ENCODE measurements at places on chromosomes 7 and 10.

DNA sequence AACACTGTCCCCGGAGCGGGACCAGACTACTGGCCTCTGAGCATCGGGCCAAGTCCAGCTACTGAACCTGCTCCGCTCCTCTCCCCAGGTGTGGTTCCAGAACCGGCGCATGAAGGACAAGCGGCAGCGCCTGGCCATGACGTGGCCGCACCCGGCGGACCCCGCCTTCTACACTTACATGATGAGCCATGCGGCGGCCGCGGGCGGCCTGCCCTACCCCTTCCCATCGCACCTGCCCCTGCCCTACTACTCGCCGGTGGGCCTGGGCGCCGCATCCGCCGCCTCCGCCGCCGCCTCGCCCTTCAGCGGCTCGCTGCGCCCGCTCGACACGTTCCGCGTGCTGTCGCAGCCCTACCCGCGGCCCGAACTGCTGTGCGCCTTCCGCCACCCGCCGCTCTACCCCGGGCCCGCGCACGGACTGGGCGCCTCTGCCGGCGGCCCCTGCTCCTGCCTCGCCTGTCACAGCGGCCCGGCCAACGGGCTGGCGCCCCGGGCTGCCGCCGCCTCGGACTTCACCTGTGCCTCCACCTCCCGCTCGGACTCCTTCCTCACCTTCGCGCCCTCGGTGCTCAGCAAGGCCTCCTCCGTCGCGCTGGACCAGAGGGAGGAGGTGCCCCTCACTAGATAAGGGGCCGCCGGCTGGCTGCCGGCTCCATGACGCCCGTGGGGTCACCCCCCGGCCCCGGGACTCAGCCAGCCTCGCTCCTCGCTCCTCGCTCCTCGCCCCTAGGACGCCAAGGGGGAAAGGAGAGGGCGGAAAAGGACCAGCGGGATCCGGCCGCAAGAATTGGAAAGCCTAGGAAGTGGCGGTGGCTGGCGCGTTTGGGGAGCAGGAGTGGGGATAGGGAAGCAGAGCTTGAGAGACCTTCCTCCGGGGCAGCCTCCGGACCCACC, 3.4 kb downstream of the EVX1 start:
- peak; percentile 89 for DNase-seq

DNA sequence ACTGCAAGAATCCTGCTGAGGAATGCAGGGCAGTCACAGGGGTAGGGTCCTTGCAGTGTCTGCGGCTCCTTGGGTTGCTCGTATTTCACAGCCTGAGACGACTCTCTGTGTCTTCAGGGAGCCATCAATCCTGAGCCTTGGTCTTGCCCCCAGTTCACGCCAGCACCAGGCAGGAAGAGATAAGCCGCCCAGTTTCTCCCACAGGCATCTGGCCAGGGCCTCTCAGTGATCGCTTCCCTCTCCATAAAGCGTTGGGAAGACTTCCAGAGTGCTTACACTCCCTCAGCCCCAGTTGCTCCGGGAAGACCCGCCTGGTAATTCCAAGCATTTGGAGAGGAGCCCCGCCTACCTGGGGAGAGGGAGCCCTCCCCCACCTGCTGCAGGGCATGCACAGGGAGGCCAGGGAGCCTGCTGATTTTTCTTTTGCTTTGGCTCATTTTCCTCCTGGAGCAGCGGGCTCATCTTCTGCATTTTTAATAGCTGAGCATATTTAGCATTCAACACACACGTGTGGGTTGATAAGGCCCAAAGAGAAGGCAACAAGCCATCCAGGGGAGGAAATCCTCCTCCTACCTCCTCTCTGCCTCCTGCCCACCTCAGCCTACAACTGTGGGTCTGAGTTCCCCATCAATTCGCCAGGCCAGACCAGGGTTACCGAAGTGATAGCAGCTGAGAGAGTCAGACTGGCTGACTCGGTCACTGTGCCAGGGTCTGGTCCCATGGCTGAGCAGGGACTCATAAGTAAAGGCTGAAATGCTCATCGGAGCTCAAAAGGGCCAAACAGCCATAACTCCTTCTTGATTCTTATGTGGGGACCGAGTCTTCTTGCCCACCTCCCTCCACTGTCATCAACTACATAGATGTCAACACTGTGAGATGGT, 74.4 kb upstream of the EFCAB10 start:
- no peak for DNase-seq

DNA sequence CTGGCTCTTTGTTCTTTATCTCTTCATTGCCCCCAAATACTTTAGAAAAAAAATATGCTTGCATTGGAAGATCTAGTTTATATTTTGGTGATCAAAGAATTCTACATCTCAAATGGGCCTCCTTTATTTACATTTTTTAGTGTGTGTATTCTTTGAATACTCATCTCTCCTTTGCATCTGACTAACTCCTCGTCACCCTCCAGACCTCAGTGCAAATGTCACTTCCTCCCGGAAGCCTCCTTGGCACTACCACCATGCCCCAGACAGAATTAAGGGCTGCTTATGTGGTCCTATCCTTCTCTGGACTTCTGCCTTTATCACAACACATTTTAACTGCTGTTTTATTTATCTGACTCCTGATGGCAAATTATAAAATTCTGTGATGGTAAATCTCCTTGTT, 52.0 kb upstream of the PPP1R3C start:
- DNase-seq, result no peak

GRCh38 chr7:76424413-76425111, at the start of gene ZP3:
ZP3 (plus strand) TSS chr7:76424950; CDS start chr7:76424965, 15 bp downstream.
- peak; percentile 39 for DNase-seq

DNA sequence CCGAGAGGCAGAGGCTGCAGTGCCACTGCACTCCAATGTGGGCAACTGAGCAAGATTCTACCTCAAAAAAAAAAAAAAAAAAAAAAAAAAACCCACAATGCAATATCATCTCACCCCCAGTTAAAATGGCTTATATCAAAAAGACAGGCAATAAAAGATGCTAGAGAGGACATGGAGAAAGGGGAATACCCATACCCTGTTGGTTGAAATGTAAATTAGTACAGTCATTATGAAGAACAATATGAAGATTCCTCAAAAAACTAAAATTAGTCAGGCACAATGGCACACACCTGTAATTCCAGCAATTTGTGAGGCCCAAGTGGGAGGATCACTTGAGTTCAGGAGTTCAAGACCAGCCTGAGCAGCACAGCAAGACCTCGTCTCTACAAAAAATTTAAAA, 25.7 kb downstream of the ABI1 start:
- no peak for DNase-seq

- no peak for DNase-seq
Measured at GRCh38 chr7:93920496-93921182, 896 bp upstream of the GNG11 start.

- no peak for DNase-seq
Measured at GRCh38 chr10:30630571-30630970, 1.0 kb upstream of the LYZL2 start.

- DNase-seq, result peak; percentile 93
Measured at GRCh38 chr7:102286237-102287110, at the start of gene SH2B2. SH2B2 (plus strand) TSS chr7:102286868; CDS start chr7:102300551, 13,683 bp downstream.

- DNase-seq, result peak; percentile 92
Measured at GRCh38 chr7:78020136-78020873, 221.7 kb downstream of the PHTF2 start.

GRCh38 chr7:143416565-143417149, 8.0 kb upstream of the EPHA1 start:
- peak; percentile 79 for DNase-seq

GRCh38 chr10:121683816-121684215, 85.6 kb upstream of the FGFR2 start:
- no peak for DNase-seq

GRCh38 chr7:47833211-47833610, 115.1 kb downstream of the PKD1L1 start:
- DNase-seq, result no peak

DNA sequence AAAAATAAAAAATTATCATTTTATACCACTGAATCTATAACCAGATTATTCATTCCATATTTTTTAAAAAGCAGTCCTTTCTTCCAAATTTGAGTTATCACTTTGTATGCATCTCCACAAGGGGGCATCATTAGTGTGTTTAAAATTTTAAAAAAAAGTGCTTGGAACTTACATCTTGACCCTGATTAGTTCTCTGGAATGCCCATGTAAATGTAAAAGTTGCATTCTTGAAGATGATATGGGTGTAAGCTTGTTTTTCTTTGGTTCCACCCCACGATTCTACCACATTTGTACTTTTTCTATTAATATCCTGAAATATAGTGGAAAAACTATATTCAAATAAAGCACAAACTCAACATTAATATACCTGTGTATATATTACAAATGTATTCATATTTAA, 144.9 kb downstream of the ELAPOR2 start:
- peak; percentile 56 for DNase-seq

- no peak for DNase-seq
Measured at GRCh38 chr7:1663857-1664651, 6.0 kb upstream of the ELFN1 start.

DNA sequence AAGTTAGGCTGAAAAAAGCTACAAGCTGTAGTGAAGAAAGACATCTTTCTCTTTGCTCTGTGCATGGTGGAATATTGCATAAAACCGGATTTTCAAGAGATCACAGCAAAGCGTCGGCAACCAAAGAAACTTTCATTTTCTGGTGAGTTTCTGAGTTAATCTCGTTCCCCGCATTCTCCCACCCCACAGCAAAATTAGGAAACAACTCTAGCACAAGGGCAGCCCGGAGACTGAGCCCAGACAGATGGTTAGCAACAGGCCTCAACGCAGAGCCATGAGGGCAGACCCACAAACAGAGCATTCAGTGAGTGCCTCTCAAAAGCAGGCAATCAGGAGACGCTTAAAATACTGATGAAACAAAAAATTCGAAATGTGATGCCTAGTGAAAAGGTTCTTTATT, 396.1 kb upstream of the KLF6 start:
- no peak for DNase-seq

- DNase-seq, result peak; percentile 90
Measured at GRCh38 chr10:88879534-88880281, at the start of gene STAMBPL1. STAMBPL1 (plus strand) TSS chr10:88880245; CDS start chr10:88901709, 21,464 bp downstream.
